ENCODE measurements at places on chromosomes 4 and X.

- no peak for DNase-seq
Measured at GRCh38 chrX:85375333-85375738, 4.1 kb downstream of the POF1B start.

- DNase-seq, result no peak
Measured at GRCh38 chrX:23435108-23435507, 100.5 kb downstream of the PTCHD1 start.

- peak; percentile 50 for DNase-seq
Measured at GRCh38 chr4:158912806-158913205, 144.0 kb downstream of the FNIP2 start.

DNA sequence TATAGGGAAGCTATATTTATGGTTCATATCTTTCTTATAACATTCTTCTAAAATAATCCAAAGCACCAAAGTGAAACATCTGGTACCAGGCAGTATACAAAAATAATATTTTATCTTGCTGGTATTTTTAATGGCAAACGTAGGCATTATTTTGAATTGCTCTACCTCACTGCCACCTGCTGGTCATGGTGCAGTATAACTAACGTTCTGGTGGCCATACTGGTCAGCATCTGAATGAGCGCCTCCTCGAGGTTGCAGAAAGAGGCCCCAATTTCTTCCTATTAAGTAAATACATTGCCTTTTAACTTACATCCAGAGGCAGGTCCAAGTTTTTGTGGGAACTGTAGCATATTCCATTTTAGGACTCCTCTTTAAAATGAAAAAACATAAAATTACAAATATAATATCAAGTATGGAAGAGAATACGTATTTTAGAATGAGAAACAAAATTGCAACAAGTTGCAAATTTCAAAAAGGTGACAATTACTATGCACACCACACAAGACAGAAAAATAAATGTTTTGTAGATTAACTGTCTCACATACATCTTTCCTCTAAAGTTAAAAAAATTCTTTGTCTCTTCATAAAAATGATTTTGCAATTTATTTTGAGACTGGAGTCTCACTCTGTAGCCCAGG is 22.9 kb upstream of the CWH43 start:
- peak; percentile 94 for DNase-seq

- peak; percentile 43 for DNase-seq
Measured at GRCh38 chr4:86338521-86338920, 21.3 kb downstream of the MAPK10 start.
